ENCODE measurements at places on chromosomes 5 and 9. TPM values are rescaled to one million over a fixed set of nuclear protein-coding genes. Genes with fewer than 3 reads are reported as not detected.

DNA sequence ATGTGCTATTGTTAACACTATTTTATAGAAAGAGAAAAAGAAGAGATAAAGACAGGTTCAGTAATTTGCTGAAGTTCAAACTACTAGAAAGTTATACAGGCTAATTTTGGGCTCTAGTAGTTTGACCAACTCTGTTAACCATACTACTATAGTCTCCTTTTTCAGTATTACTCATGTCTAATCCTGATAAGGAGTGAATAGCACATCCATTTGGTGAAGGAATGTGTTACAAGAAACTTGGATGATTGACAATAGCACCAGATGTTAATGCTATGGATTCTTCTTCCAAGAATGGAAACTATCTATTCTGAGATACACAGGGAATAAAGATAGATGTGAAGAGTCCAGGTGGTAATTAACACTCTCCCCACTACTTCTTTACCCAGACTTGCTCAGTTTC is 677.3 kb downstream of the PRELID2 start:
- no peak for DNase-seq

Gene C9
- total RNA-seq, result not detected

Gene BARX1
- not detected for total RNA-seq

Gene OLFM1
- total RNA-seq, result not detected

DNA sequence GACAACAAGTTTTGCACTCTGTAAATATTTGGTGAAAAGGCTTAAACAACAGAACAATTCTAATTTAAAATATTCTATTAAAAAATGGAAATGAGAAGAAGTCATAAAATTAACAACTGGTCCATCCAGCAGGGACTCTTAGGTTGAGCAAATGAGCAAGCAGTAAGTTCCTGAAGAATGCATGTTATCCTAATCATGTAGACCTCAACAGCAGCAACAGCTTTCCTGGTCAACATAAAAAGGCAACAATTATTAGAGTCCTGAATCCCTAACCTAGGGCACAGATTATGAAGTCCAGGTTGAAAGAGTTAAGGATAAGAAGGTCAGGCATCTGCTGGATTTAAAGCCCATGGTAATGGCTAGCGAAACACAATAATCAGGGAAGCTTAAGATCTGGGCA is 120.9 kb downstream of the SSBP2 start:
- DNase-seq, result no peak

Gene C5orf34
- 5.1 TPM for total RNA-seq

Gene ITK
- total RNA-seq, result 1.1 TPM

DNA sequence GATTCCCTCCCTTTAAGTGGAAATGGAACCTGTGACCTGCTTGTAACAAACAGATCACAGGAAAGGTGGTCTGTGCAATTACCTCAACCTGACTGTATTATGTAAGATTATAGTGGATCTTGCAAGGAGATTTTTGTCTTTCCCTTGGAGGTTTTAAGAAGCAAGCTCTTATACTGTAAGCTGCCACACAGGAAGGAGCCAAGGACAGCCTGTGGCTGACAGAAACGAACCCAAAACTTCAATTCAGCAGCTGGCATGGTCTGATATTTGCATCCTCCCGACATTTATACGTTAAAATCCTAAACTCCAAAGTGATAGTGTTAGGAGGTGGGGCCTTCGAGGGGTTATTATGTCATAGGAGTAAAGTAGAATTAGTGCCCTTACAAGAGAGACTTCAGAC is 711.8 kb upstream of the CTNND2 start:
- no peak for DNase-seq

Gene TAF11L10
- not detected for total RNA-seq

Gene CCDC192
- total RNA-seq, result not detected

Gene CDH10
- total RNA-seq, result not detected

Gene C8G
- total RNA-seq, result 2.8 TPM

Gene WDR36
- total RNA-seq, result 35.2 TPM

Gene PCDHAC1
- not detected for total RNA-seq

DNA sequence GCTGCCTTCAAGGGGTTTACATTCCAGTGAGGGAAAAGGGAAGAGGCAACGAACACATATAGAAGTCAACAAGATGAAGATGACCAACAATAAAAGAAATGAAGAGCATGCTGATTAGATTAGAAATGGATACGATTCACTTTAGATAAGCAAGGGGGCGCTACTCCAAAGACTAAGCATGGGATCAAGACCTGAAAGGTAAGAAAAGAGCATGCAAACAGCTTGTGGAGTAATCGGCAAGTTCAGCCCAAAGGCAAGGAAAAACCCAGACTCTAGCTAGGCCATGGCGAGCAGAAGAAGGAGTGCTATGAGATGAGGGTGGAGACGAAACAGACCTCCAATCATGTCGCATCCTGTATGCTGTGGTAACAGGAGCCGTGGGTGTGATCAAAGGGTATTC is 124.4 kb downstream of the FANCC start:
- no peak for DNase-seq

- DNase-seq, result no peak
These were observed 664.2 kb upstream of the ZNF608 start for GRCh38 chr5:125410537-125411070.

Gene C5orf52
- total RNA-seq, result not detected

- no peak for DNase-seq
These were observed 111.2 kb downstream of the EDIL3 start for GRCh38 chr5:84273517-84273883.

GRCh38 chr5:40437452-40437861 is 242.3 kb upstream of the PTGER4 start:
- peak; percentile 41 for DNase-seq

DNA sequence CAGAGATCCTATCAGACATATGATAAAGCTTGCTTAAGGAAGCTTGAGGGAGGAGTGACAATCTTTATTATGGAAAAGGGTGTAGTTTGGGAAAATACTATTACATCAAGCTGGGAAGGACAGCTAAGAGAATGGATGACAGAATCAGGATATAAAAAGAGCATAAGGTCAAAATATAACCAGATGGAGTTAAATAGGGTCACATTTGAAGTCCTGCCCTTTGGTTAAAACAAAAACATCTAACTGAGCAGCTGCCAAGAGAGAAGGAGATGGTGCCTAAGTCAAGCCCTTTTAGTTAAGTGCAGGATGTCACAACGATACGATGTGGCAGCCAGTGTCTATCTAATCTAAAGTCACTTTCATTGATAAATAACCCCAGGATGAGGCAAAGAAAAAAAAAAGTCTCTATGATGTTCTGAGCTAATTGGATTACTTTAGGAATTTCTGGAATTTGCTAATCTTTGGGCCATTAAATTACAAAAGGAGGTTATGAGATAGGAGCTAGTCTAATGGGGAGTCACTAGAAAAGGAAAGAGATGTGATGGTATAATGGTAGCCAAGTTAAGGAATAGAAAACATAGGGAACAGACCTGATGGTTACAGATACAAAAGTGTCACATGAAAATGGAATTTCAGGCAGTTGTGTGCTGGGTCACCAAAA is 365.2 kb downstream of the PDE4D start:
- no peak for DNase-seq

GRCh38 chr9:5512658-5513452 is 2.5 kb downstream of the PDCD1LG2 start:
- DNase-seq, result no peak

- DNase-seq, result peak; percentile 47
These were observed 5.8 kb upstream of the PPARGC1B start for GRCh38 chr5:149724130-149724840.

- DNase-seq, result no peak
These were observed 190.5 kb downstream of the LURAP1L start for GRCh38 chr9:12965303-12965702.

Gene SEMA6A
- 0.61 TPM for total RNA-seq

Gene KIAA1191
- total RNA-seq, result 82.9 TPM

DNA sequence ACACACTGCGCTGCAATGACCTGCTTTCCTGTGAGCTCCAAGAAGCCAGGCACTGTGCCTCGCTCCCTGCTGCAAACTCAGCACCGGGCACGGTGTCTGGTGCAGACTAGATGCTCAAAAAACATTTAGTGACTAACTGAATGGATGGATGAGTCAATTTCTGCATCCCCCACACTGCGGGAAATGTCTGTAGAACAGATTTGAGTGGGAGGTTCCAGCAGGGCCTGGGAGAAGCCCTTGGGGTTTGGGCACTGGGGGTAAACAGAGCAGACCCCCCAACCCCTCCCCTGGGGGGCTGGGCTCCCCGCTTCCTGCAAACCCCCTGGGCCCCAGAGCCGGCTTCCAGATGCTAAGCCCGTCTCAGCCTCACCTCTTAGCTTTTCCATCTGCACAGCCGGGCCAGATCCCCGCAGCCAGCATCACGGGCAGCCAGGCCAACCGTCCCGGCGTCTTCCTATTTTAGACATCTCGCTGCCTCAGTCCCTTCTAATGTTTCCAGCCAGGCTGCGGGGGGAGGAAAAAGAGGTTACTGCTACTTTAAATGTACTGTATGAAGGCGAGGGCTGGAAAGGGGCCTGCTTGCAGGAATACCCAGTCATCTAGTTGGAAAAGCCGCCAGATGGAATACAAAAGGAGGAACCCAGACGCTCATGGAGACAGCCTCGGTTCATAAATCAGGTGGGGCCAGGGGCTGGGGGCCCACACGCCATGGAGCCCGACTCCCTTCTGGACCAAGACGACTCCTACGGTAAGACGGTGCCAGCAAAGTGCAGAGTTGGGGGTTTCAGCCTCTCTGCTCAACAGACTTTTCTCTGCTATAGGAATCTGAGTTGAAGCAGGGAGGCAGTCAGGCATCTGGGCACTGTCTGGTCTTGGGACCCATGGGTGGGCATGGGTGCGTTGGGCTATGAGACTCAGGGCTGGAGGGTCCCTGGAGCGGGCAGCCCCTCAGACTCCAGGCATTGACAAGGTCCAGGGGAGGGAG is 67.1 kb upstream of the GGTA1 start:
- no peak for DNase-seq

DNA sequence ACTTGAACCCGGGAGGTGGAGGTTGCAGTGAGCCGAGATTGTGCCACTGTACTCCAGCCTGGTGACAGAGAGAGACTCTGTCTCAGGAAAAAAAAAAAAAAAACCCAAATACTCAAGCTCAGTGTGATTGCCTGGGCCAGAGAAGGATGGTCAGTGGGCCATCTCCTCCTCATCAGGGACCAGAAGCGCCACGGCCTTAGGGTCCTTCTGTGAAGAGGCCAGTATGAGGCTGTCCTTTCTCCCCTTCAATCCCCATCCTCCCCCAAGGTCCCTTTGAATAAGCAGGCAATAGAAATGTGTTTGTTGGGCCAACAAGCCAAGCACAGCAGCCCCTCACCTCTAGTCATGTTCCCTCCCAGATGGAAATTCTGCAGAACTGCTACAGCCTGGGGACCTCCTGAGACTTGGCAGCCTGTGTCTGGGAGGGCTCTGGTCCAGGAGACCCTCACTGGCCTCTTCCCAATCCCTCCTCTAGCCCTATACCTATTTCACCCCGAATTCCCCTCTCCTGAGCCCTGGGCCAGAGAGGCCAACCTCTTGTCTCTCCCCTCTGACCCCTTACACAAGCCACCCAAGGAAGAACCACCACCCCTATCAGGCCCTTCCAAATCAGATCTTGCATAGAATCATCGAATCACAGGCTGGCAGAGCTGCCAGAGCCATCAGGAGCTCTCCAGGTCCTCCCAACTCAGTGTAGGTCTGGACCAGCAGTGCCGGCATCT is 1.0 kb downstream of the CSF1R start:
- DNase-seq, result no peak

GRCh38 chr5:137561608-137562007 is 62.5 kb upstream of the SPOCK1 start:
- no peak for DNase-seq

Gene HTR1A
- total RNA-seq, result not detected

GRCh38 chr9:6641961-6642360 is 3.6 kb downstream of the GLDC start:
- no peak for DNase-seq

Gene TSSK1B
- not detected for total RNA-seq

GRCh38 chr9:88746029-88746742 is 211.2 kb downstream of the NXNL2 start:
- no peak for DNase-seq

GRCh38 chr5:24477958-24478357 is 166.8 kb downstream of the CDH10 start:
- no peak for DNase-seq

Gene ARHGEF39
- total RNA-seq, result 0.62 TPM

Gene LHX6
- not detected for total RNA-seq

GRCh38 chr5:75720882-75721281 is 3.6 kb upstream of the POC5 start:
- no peak for DNase-seq

Gene LAMC3
- total RNA-seq, result 0.25 TPM

GRCh38 chr5:165617491-165617890 is 2112.1 kb downstream of the MAT2B start:
- DNase-seq, result no peak

DNA sequence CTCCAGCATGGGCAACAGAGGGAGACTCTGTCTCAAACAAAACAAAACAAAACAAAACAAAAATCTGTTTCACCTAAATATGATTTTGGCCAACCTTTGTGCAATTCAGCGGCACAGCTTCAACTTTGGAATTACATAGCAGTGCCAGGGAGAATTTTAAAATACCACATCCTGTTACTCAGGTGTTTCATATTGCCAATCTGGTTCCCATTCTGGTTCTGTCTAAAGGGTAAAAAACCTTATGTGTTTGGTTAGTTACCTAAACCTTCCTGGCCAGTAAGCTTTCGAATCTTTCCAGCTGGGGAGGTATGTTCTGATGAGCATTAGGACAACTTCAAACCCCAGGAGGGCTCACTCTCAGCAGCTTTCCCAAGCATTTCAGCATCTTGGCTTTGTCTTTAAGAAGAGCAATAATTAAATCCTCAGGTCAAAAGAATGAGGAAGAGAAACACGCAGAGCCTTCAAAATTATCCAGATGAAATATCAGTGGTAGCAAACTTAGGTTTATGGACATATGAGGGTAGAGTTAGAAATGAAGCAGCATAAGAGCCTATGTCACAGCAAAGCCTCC is 2.7 kb downstream of the DAB2 start:
- DNase-seq, result no peak

Gene FAM78A
- 42.9 TPM for total RNA-seq

Gene DNAI1
- total RNA-seq, result not detected

- DNase-seq, result no peak
These were observed 83.8 kb downstream of the SEMA4D start for GRCh38 chr9:89413963-89414638.

Gene MAMDC4
- 7.6 TPM for total RNA-seq

Gene UAP1L1
- total RNA-seq, result 47.6 TPM

Gene AHRR
- total RNA-seq, result 1.7 TPM

Gene SYNPO
- 16.8 TPM for total RNA-seq

- no peak for DNase-seq
These were observed 2.9 kb upstream of the CCDC192 start for GRCh38 chr5:127700237-127700766.
